Posterior cingulate gyrus (tissue), 11 donors: ENCODE measurements at places on chromosomes 1 and 21.

- DNase-seq: no peak
These were observed 72.7 kb upstream of the FAM20B start for GRCh38 chr1:178953034-178953433.

- no peak for DNase-seq
These were observed 14.8 kb downstream of the PI4KB start for GRCh38 chr1:151312411-151312810.

GRCh38 chr1:198352975-198353695, 187.3 kb downstream of the ATP6V1G3 start:
- no peak for DNase-seq

DNA sequence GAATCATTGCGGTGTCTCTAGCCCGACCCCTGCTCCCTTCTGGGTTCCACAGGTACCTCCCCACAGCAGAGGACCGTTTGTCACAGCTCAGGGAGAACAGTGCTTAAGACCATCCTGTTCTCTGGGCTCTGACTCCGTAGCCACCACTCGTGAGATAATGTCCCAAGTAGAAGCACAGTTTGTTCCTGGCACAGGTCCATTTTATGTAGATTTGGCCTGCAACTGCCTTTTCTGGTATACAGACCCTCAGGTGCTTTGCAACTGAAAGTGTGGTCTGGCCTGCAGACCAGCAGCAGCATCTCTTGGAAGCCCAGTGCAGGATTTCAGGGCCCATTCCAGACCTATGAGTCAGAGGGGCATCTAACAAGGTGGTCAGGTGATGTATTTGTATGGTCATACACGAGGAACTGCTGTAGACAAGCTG, 28.4 kb upstream of the TMEM125 start:
- DNase-seq: no peak

GRCh38 chr1:226816576-226816975, 53.8 kb upstream of the PSEN2 start:
- DNase-seq: no peak

DNA sequence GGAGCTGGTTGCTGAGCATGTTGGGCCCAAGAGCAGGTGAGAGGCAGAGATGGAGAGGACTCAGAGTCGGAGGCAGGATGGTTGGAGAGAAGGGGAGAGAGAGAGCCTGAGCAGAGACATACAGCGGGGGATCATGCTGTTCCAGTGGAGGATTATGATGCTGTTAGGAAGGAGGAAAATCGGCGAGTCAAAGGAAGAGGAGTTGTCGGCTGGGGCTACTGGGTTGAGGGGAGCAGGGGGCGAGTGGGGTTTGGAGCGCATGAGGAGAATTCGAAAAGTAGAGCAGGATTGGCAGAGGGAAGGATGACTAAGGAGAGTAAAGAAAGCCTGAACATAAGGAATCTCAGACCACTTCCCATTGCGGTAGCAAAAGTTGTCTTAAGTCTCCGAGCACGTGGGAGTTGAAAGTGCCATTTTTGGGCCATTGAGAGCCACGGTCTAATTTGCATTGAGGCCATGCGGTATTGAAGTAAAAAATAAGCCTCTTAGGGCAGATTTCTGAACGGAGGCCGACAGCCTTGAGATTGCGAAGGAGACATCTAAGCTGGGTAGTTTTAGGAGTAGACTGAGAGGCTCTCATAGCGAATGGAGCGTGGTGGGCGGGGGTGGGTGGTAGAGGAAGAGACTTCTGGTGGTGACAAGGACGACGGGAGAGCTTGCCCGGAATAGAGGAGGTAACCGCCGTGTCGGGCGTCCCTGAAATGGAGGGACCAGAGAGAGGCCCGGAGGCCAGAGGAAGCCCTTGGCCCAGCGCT, 140.4 kb upstream of the ETV3 start:
- DNase-seq: no peak

DNA sequence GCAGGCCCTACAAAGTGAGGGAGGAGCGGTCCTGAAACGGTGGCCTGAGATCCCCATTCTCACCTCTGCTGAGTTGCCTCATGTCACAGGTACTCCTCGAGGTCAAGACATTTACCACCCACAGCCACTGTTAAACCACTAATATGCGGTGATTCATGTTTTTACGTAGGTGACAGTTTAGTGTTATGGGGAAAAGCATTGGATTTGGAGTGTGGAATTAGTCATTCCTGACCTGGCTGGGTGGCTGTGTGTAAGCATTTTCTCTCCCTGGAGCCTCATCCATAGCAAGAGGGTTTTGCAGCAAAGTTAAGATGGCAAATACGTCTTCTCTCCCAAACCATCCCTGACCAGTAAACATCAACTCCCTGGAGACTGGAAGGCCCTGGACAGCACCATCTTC, 57.8 kb upstream of the KCNJ6 start:
- no peak for DNase-seq

DNA sequence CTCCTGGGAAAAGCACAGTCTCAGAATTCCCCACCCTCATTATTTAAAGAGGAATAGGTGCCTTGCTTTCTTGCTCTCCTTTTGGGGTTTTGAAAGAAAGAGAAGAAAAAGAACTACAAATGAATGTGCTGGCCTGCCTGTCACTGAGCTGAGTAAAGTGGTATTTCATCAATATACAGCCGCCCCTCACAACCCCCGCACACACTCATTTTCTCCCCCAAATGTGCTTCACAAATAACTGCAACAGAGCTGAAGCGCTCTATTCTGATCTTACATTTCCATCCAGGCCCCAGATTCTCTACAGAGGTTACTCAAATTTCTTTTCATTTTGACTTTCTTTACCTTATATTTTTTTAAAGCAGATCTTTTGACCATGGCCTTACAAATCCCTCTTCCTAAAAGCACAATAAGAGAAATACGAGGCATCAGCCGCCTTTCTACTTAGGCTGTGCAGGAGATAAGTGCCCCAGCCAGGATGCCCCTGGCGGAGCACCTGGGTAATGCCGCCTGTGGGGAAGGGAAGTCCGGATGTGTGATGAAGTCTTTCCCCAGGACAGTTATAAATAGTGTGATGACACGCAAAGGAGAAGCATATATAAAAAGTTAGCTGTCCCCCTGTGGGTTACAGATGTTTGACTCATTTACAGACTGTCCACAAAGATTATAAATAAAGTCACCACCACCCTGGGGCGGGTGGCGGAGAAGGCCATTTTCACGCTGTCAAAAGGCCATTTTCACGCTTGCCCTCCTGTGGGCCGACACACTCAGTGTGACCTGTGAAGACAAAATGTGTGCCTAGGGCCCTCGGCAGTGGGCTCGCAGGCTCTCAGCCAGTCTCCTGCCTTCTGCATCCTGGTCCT, 6.5 kb downstream of the KCNN3 start:
- peak; percentile 62 for DNase-seq
